Amygdala (tissue), 56 donors: ENCODE measurements at places on chromosomes 3 and 15.

GRCh38 chr3:140375002-140375401 is 302.9 kb upstream of the TRIM42 start:
- DNase-seq: no peak

GRCh38 chr3:156898296-156898880 is 72.2 kb downstream of the LEKR1 start:
- no peak for DNase-seq

GRCh38 chr3:32237670-32238452 is 619 bp upstream of the CMTM8 start:
- DNase-seq: no peak

DNA sequence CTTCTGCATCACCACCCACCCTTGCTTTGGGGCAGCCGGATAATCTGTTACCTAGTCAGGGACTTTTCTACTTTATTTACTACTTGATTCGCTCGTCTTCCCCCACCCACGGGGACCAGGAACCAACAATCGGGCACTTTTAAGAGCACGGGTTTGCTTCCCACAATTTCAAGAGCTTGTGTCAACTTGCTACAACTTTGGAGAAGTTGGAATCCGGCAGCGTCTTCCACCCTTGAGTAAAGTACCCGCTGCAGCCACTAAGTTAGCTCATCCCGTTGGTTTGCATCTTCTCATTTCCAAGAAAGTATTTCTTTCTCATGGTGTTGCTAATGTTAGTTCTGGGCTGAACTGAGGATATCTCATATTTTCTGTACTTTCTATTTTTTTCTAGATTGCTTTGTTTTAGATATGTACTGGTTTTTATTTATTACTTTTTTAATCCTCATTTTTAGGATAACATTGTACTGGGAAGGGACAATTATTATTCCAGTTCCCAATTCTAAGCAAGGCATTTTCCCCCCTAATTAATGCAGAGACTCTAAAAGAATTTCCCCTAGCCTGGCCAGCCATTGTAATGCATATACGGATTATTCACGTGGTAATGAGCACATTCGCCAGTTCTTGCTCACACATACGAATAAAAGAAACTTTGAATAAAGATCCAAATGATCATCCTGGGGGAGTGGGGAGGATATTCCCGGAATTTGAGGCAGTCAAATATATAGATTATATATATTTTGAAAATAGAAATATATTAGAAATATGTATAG is 4.0 kb downstream of the SOX2 start:
- no peak for DNase-seq

DNA sequence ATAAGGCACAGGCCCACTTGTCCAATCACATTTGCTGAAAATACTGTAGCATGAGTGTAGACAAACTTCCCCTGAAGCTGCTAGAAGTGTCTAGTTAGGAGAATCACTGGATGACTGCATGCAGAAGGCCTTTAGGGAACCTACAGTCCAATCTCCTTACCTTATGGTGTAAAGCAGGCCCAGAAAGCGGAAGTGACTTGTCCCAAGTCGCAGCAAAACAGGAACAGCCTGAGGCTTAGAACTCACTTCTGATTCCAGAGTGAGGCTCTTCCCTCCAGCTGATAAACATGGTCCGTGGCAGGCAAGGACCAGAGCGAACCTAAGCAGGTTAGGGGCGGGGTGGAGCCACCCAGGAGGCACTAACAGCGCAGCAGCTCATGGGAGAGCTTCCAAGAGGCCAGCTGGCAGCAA is 2.5 kb downstream of the GRAMD2A start:
- no peak for DNase-seq

GRCh38 chr3:57078344-57078634 is 17.8 kb downstream of the SPATA12 start:
- peak; percentile 53 for DNase-seq

DNA sequence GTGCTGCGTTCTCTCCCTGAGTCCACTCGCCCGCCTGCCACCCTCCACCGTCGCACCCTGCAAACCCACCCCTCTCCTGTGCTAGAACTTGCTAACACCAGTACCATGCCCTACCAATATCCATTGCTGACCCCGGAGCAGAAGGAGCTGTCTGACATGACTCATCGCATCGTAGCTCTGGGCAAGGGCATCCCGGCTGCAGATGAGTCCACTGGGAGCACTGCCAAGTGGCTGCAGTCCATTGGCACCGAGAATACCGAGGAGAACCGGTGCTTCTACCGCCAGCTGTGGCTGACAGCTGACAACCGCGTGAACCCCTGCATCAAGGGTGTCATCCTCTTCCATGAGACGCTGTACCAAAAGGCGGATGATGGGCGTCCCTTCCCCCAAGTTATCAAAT is 4.9 kb upstream of the ALAS1 start:
- peak; percentile 17 for DNase-seq

DNA sequence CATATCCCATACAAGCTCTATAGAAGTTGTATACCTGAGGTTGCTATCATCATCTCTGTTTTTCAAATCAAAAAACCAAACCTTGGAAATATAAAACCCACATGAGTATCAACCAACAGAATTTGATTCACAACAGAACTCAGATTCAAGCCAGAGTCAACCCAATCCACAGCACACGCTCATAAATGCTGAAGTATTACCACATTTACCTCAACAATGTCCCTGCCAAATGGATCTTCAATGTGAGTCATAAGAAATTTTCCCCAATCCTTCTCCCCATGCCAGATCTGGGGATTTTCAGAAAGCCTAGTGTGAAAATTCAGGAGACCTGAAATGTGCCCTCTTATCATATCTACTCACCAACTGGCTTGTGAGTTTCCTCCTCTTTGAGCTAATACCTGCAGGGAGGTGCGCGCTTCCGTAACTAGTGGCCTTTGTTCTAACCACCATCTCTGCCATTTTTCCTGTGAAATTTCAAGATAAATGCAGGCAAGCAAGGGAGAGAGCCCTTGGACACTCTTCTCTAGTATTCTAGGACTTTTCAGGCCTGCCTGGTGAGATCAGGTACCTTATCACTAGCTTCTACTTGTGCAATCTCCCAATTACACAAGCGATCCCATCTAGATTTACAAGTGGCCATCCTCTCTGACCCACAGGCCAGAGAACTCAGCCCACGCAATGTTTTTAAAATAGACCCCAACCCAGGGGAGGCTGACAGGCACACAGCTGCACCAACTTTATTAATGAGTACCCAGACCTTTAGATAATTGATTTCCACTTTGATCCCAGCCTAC is 1076.9 kb upstream of the CFAP20DC start:
- DNase-seq: no peak

DNA sequence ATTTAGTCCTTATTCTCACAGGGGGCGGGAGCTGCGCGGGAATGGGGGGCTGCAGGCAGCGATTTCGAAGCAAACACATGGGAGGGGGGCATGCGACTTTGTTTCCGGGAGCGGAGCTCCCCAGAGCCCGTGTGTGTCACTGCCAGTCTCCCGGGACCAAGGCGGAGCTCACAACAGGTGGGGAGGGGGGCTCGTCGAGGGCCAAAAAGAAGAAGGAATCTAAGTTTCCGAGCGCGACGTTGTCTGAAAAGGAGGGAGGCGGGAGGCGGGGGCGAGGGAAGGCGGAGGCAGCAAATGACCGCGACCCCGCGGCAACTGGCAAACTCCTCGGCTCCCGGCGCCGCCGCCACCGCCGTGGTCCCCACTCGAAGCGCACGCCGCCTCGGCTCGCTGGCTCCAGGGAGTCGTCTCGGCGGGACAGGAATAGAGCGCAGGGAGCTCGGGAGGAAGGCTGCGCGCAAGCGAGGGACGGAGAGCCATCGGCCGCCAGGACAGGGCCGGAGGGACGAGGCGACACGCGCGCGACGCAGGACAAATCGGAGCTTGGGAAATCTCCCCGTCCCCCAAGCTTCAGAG is 1.4 kb downstream of the FOXP1 start:
- peak; percentile 48 for DNase-seq
